ENCODE measurements at places on chromosomes 12 and 14.

DNA sequence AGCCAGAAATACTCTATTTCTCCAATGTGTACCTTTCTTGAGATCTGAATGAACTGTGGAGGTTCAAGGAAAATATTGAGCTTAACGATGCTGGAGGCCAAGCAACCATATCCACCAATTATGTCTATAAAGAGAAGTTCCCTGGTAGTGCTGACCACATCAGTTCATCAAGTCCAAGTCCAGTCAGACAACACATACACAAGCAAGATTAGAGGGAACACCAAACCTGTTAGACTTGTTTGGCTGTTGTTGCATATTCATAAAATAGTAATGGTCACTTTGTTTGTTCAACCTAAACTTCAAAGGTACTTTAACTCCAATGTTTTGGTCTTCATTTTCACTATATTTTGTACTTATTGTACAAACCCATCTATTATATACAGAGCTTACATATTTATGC, 81.6 kb downstream of the LMO3 start:
- DNase-seq: no peak

- no peak for DNase-seq
These were observed 166.5 kb upstream of the RASSF8 start for GRCh38 chr12:25792031-25792430.

DNA sequence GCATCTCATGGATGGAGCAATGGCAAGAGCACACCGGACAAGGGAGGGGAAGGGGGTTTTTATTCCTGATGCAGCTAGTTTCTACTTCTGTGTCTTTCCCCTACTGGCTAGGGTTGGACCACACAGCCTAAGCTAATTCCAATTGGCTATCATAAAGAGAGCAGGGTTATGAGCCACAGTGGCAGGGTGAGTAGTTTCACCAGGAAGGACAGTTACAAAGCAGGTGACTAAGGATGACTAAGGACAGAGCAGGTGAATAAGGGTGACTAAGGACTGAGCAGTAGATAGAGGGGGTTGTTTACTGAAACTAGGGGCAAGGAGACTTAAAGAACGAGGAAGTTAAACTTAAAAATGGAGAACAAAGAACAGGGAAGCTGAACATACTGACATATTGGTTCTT, 321.4 kb upstream of the SEL1L start:
- no peak for DNase-seq

DNA sequence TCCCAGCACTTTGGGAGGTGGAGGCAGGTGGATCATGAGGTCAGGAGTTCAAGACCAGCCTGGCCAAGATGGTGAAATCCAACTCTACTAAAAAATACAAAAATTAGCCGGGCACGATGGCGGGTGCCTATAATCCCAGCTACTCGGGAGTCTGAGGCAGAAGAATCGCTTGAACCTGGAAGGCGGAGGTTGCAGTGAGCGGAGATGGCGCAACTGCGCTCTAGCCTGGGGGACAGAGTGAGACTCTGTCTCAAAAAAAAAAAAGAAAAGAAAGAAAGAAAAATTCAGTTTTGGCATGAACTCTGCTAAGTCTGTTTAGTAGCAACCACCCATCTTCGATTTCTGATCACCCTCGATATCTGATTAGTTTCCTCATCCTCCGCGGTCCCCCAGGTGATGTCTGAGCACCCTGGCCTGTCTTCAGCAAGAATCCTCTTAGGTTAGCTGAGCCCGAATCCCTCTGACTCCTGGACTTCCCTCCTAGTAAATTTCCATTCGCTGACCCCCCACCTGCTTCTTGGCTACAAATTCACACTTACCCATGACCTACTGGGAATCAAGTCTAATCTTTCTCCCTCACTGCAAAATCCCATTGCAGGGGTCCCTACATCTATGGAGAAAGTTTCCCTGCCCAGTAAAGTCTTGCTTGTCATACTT, 879 bp upstream of the HSPB8 start:
- no peak for DNase-seq
